G401 (cell line): ENCODE measurements at places on chromosomes 4 and X.

- no peak for DNase-seq
Measured at GRCh38 chrX:15605226-15605625, 4.5 kb upstream of the ACE2 start.

DNA sequence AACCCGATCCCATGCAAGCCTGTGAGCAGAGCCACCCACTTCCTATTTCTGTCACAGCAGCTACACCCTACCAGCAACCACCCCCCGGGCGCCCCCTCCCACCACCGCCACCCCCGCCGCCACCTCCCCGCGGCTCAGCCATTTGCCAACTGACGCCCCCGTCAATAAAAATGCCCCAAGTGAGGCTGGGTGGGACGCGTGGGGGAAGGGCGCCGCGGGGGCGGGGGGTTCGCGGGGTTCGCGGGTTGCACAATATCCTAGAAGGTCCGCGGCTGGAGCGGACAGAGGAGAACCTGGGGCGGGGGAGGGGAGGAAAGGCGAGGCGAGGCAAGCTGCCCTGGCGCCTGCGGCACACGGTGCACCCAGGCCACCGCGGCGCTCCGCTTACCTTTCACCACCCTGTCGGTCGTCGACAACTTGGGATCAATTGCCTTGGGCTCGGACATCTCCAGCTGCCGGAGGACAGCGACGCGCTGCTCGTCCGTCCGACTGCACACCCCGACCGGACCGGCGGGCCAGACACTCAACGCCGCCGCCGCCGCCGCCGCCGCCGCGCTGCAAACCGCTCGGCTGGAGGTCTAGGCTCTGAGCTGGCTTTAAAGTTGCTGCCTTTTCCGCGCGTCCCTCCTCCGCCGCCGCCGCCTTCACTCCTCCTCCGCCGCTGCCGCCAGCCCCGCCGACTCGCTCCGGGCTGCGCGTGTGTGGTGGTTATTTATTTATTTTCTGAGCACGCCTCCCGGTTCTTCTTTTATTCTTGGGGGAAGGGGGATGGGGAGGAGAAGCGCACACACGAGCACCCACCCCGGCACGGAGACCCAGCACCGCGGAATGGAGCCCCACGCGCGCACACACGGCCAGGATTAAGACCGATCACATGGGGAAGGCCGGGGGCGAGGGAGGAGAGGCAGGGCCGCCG is 717 bp downstream of the PPP3CA start:
- peak; percentile 56 for DNase-seq

DNA sequence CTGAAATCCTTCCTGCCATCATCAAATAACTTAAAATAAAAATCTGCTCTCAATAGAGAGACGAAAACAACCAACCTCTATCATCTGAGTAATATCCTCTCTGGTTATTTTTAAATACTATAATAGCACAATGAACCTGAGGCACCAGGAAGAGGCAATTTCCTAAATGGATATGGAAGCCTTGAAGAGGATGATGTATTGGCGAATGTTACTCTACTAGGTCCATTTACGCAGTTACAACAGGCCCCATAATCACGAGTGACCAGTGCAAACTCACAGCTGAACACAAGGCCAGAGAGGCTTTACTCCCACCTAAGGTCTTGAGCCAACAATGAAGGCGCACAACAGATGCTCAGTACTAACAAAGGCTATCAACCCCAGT is 678.8 kb upstream of the NR3C2 start:
- no peak for DNase-seq

GRCh38 chr4:158860856-158861255 is 92.0 kb downstream of the FNIP2 start:
- no peak for DNase-seq

DNA sequence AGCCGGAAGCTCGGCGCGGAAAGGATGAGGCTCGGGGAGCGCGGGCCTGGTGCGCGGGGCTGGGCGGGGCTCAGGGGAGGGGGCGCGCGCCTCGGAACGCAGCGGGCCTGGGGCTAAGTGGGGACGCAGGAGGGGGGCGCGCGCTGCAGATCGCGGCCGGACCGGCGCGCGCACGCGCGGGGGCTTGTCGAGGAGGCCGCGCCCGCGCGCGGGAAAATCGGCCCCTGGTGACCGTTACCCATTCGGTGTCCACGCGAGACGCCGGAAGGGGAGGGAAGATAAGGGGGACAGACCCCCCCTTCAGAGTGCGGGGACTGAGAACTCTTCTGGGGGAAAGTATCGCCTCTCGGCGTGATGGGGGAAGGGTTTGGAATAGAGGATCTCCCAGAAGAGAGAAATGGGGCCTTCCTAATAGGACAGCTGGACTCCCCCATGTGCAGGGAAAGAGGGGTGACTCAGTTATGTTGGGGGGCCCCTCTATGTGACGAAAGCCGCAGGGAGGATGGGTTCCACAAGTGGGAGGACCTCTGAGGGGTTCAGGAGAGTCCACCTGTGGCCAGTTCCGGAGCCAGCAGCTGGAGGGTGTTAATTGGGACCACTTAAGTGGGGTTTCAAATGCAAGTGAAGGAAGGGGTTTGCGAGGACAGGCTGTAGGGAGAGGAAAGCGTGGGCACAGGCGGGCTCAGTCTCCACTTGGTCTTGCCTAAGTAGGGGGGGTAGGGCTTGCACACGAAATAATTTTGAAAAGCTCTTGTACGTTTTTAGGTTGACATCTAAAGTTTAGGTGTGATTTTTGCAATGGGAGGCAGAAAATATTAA is 584 bp downstream of the SUV39H1 start:
- no peak for DNase-seq

DNA sequence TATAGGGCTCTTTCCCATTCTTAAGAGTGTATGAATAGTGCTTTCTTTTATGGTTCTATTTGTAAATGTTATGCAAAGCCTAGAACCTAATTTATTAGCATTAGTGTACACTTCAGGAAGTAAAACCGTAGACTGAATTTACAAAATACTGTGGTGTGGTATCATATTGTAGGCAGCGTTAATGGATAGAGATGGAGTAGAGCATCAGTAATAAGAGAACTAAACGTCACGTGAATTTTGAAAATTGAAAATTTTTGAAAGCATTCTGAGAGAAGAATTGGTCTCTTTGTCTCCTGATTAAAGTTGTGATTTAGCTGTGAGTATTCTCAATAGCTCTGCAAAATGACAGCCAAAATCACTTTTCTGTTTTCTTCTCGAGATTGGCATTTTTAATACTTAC is 2.9 kb downstream of the STIM2 start:
- DNase-seq, result no peak

GRCh38 chr4:2793586-2794485 is 951 bp downstream of the SH3BP2 start:
- DNase-seq, result no peak

- peak; percentile 93 for DNase-seq
Measured at GRCh38 chr4:2436301-2436700, 17.5 kb downstream of the CFAP99 start.

GRCh38 chr4:85489273-85489981 is 14.5 kb downstream of the ARHGAP24 start:
- no peak for DNase-seq

GRCh38 chr4:111433441-111433840 is 711.8 kb upstream of the FAM241A start:
- DNase-seq, result no peak

DNA sequence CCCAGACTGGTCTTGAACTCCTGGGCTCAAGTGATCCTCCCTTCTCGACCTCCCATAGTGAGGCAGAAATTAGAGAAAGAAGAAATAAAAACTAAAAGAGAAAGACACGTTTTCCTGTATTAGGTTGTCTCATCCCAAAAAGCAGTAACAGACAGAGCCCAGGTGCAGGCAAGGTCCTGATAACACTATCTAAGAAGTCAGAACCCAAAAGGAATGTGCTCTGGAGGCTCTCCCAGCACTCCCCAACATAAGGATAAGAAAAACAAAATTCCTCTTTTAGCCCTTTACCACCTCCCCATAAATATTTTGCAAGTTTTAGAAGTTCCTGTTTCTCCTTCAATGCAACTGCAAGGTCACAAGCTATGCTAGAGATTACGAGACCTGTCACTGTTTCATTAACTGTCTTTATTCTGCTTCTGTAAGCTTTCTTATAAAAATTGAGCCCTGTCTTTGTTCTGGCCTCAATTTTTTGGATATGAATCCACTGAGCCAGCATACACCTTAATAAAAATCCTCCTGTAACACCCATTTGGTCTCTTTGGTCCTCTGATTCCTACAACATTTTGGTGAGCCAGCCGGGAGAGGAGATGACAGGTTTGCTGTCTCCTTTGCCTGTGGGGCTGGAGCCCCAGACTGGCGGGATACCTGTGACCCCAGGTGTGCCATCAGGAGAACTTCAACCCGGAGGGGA is 25.9 kb downstream of the LIAS start:
- no peak for DNase-seq

- DNase-seq, result peak; percentile 39
Measured at GRCh38 chr4:2417765-2418649, at the start of gene ZFYVE28. Gene ZFYVE28, minus strand, starts transcription at chr4:2418645. Its CDS starts 322 bp downstream, at chr4:2418323.

- no peak for DNase-seq
Measured at GRCh38 chr4:26030780-26031179, 116.8 kb downstream of the SMIM20 start.

GRCh38 chrX:37746218-37746941 is 33.5 kb upstream of the CYBB start:
- no peak for DNase-seq

DNA sequence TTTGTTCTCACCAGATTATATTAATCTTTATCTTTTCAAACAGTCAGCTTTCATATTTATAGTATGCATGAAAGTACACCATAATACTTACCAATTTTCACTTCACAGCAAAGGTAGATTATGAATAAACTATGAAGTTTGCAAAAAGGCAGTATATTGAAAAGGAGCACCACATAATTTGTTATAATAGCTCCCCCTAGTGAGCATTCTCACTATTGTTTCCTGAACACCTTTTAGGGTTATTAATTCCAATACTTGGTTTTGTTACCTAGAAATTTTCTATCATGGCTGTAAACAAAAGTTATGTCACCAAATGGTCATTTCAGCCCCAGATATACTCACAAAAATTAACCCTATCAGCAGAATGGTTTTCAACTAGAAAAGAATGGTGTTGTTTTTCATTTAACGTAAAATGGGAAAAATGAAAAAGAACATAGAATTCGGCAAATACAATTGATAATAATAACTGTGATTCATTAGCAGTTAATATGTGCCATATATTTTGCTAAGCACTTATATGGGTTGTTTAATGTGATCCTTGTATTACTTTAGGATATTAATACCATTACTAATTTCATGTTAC is 30.2 kb upstream of the NKX6-1 start:
- peak; percentile 31 for DNase-seq

DNA sequence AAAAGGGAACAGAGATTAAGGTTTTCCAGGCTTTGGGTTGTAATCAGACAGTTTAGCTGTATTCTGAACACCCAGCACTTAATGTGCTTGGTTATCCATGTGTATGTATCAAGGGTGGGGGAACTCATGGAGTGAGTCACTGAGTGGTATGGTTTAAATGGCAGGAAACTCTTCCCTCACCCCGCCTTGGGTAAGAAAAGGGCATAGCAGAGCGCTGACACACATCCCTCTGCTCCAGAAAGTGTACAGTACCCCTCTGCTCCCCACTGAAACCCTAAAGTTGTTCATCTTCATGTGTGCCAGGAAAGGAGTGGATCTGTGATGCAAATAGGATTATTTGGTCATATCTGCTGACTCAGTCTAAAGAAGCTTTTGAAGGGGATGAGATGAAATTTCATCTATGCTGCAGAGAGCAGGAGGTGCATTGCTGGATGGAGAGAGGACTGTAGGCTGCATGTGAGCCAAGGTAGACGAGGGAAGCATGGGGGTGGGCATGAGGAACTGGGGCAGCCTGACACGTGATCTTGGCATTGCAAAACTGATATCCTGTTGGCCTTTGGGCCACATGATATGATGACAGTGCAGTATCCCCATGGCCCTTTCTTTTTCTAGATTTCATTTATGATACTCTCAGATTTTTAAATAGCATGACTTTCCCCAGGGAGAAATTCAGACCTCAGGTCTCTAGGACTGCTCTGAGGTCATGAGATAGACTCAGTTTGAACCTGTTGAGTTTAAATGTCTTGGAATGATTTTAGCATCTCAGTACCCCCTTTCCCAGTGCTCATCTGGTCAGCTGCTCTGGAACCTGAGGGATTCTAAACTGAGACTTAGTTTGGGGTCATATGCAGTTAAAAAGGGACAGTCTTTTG is 84.8 kb downstream of the TMEM164 start:
- no peak for DNase-seq

GRCh38 chr4:63663870-63664269 is 745.4 kb downstream of the TECRL start:
- no peak for DNase-seq

- no peak for DNase-seq
Measured at GRCh38 chr4:41989994-41990364, 351 bp upstream of the SLC30A9 start.

GRCh38 chr4:6937754-6938153 is 28.1 kb downstream of the TBC1D14 start:
- no peak for DNase-seq

DNA sequence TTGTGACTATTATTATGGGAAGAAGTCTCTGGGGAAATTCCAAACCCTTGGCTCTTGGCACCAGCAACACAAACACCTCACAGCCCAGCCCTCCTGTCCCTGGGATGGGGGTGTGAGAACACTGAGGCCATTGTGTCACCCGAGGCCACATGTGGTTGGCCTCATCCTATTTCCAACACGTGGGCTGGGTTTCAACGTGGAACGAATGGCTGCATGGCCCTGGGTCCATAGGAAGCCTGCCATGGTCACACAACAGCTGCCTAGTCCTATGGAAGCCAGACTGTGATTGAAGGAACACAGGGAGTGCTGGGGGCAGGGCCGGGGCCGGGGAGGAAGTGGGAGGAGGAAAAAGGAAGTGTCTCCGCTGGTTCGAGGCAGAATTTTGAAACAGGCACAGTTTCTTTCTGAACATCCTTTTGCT is 10.0 kb downstream of the CLCN4 start:
- no peak for DNase-seq

- no peak for DNase-seq
Measured at GRCh38 chrX:23884427-23885024, 23.2 kb downstream of the APOO start.

DNA sequence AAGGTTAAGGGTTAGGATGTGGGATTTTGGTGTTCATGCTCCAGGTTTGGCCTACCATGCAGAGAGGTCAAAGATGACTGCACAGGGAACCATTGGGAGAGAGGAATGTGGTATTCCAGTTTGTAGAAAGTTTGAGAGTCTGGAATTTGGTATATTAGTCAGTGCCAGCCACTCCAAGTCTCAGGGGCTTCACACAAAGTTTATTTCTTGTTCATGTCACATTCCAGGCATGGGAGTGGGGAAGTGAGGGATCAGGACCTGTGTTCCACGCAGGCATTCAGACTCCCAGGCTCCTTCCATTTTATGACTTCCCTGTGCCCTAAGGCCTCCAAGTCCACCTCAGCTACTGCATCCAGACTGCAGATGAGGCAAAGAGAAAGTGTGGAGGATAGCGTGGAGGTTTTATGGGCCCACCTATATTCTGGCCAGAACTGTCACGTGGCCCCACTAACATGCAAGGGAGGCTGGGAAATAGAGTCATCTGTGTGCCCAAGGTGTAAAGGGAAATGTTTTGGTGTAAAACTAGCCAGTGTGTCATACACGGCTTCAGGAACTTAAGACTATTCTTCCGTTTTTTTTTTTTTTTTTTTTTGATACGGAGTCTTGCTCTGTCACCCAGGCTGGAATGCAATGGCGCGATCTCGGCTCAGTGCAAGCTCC is 140.6 kb upstream of the SCML1 start:
- no peak for DNase-seq
